DMS53 (cell line): ENCODE measurements at places on chromosomes 3 and 15.

- no peak for DNase-seq
Observed at GRCh38 chr3:17535274-17535673, 207.2 kb downstream of the TBC1D5 start.

- no peak for DNase-seq
Observed at GRCh38 chr3:172066880-172067796, 27.8 kb downstream of the FNDC3B start.

GRCh38 chr3:177574222-177574856 is 377.1 kb upstream of the TBL1XR1 start:
- peak; percentile 92 for DNase-seq

- no peak for DNase-seq
Observed at GRCh38 chr3:197249542-197249941, 48.9 kb downstream of the DLG1 start.

GRCh38 chr3:34056181-34056910 is 257.9 kb downstream of the PDCD6IP start:
- no peak for DNase-seq

DNA sequence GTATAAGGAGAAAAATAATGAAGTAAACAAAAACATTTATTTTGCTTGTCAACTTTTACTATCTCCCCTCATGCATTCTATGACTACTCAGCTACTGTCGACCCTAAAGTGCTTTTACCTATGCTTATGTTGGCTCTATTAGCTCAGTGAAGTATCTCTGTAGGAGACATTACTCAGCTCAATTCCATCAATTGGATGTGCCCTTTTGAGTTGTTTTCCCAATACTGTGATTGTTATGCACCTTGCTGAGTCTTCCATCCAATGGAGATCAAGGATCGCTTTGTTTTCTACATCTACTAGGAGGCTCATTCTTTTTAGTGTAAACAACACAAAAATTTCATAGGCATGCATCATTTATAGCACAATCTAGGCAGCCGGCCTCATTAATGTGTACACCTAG is 403.8 kb upstream of the ARL6 start:
- no peak for DNase-seq
